GM12892 (cell line): ENCODE measurements at places on chromosomes 11 and 22.

DNA sequence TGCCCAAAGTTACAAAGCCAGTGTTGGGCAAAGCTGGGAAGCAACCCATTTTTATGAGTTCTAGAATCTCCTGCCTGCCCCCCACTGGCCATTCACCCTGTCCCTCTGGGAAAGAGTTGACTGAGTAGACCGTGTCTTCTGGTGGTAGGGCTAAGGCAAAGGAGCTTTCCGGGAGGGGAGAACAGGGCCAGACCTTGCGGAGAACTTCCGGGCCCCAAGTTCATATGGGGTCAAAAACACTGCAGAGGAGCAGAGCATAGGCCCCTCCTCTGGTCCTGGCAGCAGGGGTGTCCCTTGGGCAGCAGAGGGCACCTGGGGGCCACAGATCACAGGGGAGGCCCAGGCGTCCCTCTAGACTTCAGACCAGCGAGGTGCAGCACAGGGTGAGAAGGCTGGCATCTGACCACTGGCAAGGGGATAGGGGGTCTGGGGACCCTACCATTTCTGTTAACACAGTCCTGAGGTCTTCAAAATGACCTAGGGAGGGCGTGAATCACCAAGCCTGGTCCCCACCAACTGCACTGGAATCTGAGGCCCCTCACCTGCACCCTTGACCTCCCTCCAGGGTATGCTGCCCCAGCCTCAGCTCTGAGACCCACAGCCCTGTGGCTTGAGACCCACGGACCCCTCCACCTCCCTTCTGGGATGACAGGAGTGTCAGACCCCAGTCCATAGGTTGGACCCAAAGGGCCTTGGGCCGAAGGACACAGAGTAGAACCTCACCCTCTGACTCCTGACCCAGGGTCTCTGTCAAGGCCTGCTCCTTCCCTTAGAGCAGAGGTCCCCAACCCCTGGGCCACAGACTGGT is 1.3 kb upstream of the ARAP1 start:
- no peak for DNase-seq

DNA sequence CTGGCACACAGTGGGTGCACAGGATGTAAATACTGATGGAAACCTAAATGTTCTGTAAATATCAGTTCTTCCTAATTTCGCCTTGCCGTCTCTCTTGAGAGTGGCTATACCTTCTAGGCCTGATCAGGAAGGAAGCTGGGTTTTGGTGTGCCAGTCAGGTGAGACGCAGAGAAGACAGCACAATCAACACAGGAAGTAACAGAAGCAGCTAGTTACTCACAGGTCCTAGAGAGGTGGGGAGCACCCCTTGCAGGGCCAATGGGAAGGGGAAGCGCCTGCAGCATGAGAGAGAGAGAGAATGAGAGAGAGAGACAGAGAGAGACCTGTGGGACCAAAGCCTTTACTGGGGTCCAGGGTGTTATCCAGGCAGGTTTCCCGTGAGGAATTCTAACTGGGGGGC is 80.8 kb downstream of the FBLN1 start:
- DNase-seq, result no peak

DNA sequence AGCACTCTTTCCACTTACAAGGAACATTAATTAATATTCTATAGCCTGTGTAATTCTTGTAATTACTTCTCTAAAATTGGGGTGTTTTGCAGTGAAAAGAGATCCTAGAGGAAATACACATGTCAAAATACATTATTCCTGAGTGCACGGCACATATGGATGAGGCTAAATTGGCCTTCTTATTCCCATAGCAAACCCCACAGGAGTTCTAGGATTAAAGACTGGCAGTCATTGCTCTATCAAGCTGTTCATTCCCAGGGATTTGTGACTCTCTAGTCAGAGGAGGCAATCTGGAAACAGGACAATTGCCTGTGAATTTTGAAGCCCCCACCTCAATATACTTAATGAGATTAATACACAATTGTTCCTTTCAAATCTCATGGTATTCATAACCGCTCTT is 145.9 kb upstream of the OPCML start:
- no peak for DNase-seq

- no peak for DNase-seq
Measured at GRCh38 chr11:76155500-76156227, 50.6 kb downstream of the WNT11 start.

DNA sequence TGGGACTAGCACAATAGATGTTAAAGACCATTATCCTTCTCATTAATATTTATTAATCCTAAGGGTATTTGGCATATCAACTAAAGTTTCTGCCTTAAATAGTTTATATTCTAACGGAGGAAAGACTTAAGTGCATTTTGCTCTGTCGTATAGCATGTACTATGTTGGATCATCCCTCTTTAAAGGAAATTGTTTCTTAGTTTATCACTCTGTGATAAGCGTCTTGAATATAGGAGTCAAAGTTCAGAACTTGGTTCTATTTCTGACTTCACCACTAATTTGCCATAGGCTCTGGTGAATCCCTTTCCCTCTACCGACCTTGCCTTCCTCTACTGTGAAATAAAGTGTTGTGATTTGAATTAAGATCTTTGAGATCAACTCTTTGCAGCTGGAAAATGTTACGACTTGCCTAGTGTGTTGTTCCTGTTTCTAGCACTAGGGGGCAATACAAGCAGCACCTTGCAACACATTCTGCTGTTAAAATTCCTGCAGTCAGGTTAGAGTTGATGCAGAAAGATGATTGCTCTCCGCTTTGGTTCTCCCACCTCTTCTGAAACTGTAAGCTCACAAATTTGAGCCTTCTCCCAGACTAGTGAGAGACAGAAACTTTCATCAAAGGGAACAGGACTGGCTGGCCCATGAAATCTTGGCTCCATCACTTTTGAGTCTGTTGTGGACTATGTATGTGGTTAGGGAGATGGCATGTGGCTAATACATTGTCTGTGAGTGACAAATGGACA is 27.8 kb upstream of the ZNRF3 start:
- DNase-seq, result peak; percentile 26

GRCh38 chr11:118625976-118626375 is 18.6 kb downstream of the PHLDB1 start:
- DNase-seq, result no peak

GRCh38 chr22:25069758-25070481 is 117.4 kb downstream of the KIAA1671 start:
- DNase-seq, result no peak

DNA sequence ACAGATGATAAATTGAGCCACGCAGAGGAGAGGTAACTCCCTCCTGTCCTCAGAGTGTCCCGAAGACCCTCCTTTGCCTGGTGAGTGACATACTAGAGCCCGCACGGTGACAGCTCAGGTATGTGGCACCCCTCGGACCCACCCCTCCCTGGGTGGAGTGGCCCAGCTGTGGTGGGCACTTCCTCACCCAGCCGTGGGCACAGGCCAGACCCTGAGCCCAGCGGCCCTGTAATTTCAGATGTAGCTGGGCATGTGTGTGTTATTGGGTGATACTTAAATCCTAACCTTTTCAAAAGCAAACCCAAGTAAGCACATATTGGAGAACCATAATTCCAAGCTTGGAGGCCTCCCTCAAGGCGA is 93.2 kb downstream of the WNT7B start:
- no peak for DNase-seq

- DNase-seq, result no peak
Measured at GRCh38 chr11:29978549-29978948, 38.3 kb downstream of the KCNA4 start.

- DNase-seq, result no peak
Measured at GRCh38 chr11:128409476-128409875, 177.9 kb downstream of the ETS1 start.

DNA sequence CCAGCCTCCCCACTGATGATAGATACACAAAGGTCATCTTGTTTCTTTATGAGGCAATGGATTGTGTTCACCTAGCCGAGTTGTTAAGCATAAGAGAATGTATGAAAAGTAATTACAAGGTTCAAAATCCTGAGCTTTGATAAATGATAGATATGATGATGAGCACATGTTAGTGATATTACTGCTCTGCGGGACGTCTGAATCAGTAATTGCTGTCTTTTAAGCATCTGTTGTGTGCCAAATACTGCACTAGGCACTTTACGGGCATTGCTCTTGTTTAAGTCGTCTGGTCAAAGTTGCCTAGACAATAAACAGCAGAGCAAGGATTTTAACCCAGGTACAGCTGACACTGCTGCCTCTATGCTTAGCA is 559 bp upstream of the RNF141 start:
- DNase-seq, result no peak

GRCh38 chr22:42500161-42500835 is 19.3 kb downstream of the RRP7A start:
- DNase-seq, result peak; percentile 98

- DNase-seq, result no peak
Measured at GRCh38 chr11:76369406-76369805, 11.5 kb downstream of the THAP12 start.

- no peak for DNase-seq
Measured at GRCh38 chr11:100419518-100419917, 267.6 kb upstream of the ARHGAP42 start.

GRCh38 chr11:68255526-68255925 is 16.2 kb downstream of the C11orf24 start:
- no peak for DNase-seq

DNA sequence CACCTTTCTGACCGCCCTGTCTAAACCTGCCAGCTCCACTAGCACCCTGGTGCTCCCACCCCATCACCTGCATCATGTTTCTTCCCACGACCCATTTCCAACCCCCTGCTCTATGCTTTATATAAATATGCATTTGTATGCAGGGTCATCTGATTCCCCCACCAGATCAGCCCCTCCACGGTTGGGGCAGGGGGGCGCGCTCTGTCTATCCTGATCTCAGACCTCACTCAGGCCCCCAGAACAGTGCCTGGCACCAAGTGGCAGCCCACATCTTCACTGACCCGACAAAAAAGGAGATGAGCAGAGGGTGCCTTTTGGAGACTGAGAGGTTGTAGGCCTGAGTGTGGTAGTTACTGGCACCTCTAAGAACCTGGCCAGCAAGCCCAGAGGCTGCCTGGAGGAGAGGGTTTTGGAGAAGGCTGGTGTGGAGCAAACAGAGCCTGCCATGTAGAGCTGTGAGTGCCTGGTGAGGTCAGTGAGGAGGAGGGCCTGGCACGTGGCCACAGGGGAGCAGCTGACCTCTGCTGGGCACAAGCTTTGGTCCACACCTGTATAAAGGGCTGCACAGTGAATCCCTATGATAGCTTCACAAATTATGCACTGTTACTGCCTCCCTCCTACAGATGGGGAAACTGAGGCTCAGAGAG is 86.3 kb upstream of the RTL6 start:
- no peak for DNase-seq

DNA sequence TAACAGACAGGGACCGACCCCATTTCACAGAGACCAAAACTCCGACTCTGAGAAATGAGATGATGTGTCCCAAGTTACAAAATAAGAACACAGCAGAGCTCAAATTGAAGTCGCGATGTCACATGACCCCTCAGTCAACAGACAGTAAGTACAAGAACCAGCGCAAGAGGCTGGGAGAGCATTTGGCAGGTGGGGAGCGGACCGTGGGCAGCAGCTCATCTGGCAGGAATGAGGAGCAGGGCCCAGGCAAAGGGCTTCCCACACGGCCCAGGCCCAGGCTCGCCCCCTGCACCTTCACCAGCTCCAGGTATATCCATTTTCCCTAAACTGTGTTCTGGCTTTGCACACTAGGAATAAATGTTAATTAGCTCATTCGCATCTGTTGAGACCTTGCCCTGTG is 34.3 kb downstream of the SCUBE1 start:
- DNase-seq, result no peak

DNA sequence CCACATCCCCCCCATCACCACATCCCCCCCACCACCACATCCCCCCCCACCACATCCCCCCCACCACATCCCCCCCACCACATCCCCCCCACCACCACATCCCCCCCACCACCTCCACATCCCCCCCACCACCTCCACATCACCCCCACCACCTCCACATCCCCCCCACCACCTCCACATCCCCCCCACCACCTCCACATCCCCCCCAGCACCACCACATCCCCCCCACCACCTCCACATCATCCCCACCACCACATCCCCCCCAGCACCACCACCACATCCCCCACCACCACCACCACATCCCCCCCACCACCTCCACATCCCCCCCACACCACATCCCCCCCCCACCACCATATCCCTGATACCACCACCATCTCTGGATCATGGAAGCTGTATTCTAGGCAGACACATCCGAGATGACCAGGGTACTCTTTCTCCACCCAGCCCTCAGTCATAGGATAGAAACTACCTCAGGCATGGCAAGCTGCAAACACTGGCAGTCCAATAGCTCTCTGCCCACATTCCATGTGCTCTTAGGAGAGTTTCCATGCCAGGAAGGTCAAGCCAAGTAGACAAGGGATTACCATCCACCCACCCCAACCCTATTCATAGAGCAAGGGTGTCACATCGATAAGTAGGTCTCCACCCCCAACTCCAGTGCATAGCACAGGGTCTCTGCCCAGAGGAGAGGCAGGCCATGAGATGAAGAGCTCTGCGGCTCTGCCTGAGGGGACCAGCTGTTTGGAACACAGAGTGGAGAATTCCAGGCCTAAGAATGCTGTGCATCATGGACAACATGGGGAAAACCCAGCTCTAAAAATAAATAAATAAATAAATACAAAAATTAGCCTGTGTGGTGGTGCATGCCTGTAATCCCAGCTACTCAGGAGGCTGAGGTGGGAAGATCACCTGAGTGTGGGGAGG is 33.0 kb upstream of the TEAD1 start:
- no peak for DNase-seq

DNA sequence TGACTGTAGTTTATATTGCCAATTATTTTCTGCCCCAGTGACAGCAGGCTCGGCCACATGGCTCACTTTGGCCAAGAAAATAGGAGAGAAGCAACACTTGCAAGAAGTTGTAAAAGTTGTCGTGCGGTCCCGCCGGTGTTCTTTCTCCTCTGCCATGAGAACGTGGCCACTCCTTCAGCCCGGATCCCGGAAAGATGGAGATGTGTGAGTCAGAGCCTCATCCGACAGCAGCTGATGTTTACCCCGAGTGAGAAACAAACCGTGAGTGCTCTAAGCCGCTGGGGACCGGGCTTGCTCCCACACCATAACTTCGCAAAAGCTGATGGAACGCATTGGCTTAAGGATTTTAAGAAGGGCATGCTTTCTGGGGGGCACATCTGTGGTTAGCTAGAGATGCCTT is 157.0 kb downstream of the CACNA1I start:
- DNase-seq, result no peak

- no peak for DNase-seq
Measured at GRCh38 chr11:65726660-65727059, 6.1 kb upstream of the RNASEH2C start.

- peak; percentile 61 for DNase-seq
Measured at GRCh38 chr11:119169282-119169719, 776 bp downstream of the NLRX1 start.

DNA sequence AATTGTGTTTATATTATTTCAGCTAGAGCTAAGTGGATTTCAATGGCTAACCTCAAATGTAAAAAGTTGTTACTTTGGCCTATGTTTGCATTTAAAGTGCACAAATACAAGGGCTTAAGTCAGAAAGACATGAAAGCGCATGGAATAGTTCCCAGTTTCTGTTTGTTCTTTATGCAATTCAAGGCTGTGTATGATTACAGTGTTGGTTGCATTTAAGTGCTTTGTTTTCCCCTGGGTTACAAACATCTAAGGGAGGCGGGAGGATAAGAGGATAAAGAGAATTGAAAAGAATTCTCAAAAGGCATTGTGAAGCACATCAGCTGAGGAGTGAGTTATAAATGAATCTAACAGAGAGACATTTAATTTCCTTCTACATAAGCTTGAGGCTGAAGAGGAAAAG is 453.4 kb downstream of the NTM start:
- no peak for DNase-seq
